CD4-positive, alpha-beta T cell treated with Interferon gamma for 1 hour (primary cell): ENCODE measurements at places on chromosomes 6 and 20.
A peak's percentile ranks its signal among the peaks of the same experiment; 100 is the strongest.

- DNase-seq = no peak
Observed at GRCh38 chr6:9420316-9421015, 985.1 kb upstream of the SLC35B3 start.

GRCh38 chr6:81759782-81760181, 7.3 kb upstream of the TENT5A start:
- no peak for DNase-seq

- DNase-seq = no peak
Observed at GRCh38 chr20:50281831-50282591, 91.4 kb downstream of the CEBPB start.

DNA sequence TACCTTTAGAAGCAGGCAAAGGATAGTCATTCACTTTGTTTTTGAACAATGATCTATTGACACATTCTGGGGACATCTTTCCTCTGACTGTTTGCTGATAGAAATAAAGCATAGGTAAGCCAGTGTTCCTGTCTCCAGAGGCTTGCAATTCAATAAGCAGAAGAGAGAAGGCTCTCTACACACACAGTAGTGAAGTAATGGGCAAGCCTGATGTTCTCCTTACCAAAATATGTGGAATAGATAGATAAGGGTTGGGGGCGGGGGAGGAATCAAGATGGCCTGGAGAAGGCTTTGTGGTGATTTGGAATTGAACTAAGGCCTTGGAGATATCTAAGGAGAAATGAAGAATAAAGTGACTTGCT, 27.3 kb downstream of the PAQR8 start:
- no peak for DNase-seq

DNA sequence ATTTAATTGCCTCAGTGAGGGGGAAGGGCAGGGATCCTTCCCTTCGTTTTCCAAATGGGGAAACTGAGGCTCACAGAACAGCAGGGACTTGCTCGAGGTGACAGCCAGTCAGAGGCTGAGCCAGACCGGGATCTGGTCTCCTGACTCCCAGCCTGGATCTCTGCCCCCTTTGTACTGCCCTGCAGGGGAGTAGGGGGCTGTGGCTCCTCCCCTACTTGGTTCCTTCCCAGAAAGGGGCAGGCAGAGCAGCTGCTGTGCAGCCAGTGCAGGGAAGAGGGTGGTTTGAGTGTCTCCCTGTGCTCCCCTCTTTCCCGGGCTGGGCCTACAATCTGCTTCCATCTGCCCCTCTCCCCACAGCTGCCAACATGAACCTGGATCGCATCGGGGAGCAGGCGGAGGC, 37.6 kb downstream of the UQCC2 start:
- no peak for DNase-seq

GRCh38 chr20:44206132-44206531, 4.4 kb downstream of the OSER1 start:
- DNase-seq = no peak

GRCh38 chr6:111469543-111469942, 13.5 kb downstream of the REV3L start:
- DNase-seq = no peak

DNA sequence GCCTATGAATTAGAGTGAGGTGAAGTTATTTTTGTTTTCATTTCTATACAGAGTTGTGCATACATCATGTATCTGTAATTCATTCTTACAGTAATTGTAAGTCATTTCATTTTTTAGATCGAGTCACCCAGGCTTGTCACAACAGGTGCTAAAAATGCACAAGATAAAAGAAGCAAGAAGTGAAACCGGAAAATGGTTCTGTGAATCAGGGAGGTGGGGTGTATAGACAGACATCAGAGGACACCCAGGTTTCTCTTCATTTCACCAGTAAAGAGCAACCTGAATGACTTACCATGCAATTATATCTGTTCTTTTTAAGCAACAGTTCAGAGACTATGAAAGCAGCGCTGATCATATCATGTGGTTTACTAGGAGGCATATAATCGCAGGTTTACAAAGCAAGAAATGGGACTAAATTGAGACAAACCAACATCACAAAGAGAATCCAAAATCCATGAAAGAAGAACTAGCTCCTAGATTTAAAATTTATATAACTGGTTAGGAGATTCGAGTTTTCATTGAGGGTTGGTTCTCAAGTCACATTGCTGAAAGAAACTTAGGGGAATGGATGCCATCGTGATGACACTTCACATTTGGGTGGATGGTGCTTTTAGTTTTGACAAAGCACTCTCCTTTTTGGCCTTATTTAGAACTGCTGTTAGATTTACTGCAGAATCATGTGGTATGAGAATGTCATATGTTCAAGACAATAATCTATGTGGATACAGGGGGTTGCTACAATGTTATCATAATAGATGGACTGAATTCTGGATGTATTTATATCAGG, 27.9 kb upstream of the TBC1D7 start:
- peak; percentile 13 for DNase-seq

DNA sequence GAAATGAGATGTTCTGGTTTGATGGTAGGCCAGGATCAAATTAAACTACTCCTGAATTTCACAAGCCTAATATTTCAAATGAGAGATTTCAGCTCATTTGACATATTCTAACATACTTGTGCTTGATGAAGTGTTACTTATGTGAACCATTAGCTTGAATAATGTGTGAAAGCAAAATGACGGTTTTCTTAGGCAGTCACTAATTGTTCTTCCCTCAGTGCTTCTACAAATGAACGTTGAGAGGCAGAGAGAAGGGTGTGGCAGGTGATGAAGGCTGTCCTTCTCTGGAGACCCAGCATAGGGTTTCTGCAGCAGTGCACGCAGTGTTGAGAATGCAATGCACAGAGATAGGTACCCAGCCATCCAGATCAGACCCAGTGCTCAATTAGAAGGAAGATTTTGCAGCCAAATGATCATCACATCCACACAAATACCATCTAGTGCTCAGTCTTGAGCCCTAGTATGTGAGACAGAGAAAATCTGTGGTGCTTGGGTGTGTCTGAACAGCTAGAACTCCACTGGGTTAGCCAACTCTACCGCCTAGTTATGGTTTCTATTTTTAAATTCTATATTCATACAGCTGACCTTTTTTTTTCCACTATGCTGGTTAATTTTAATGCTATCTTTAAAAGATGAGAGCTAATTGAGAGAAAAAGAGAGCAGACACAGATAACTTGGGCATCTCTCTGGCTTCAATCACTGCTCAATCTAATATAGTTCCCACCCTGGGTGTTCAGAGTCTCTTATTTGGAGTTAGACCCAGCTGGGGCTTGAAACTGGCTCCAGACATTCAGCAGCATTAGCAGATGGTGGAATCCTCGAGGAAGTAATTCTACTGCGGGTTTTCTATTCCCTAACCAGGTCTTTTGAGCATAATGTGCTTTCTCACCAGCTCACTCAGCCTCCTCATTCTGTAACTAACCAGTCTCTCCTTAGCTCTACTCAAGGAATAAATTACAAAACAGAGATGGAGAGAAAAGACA, 4.4 kb upstream of the MYLIP start:
- no peak for DNase-seq

DNA sequence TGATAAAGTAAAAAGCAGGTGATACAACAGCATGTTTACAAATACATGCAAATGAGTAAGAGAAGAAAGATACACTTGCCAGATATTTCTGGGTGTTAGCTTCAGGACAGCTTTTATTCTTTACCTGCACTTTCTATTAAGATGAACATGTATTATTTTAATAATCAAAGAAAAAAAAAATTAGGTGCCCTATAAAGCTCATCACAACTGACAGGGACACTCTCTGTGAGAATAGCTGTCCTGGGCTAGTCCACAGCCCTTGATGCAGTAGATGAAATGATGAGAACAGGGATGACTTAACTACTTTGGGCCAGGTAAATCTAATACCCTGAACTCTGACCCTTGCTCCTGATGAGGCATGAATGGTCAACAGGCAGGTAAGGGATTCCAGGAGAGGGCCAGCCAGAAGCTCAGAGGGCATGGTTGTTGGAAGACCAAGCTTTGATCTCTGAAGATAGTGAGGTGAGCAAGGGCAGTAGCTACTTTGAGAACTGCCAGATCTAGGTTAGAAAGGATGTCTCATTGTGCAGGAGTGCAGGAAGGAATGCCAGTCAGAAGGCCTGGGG, 15.6 kb downstream of the NSFL1C start:
- DNase-seq = no peak

DNA sequence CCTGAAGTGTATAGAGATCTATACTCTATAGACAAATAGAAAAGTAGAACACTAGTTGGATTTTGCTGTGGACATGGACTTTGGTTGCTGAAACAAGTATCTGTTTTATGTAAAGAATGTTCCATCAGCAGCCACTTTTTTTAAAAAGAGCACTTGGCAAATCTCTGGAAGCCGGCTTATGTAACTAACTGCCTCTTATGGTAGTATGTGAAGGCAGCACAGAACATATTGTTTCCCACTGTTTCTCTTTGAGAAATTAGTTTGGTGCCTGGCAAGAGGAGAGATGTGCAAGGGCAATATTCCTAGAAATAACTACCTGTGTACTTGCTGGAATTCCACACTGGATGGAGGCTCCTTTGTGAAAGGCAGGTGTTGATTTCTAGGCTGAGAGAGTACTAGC, 242.3 kb upstream of the PREP start:
- no peak for DNase-seq

- no peak for DNase-seq
Observed at GRCh38 chr20:24339210-24339641, 130.2 kb upstream of the SYNDIG1 start.

GRCh38 chr6:116763048-116763447, 2.5 kb downstream of the FAM162B start:
- DNase-seq = no peak

DNA sequence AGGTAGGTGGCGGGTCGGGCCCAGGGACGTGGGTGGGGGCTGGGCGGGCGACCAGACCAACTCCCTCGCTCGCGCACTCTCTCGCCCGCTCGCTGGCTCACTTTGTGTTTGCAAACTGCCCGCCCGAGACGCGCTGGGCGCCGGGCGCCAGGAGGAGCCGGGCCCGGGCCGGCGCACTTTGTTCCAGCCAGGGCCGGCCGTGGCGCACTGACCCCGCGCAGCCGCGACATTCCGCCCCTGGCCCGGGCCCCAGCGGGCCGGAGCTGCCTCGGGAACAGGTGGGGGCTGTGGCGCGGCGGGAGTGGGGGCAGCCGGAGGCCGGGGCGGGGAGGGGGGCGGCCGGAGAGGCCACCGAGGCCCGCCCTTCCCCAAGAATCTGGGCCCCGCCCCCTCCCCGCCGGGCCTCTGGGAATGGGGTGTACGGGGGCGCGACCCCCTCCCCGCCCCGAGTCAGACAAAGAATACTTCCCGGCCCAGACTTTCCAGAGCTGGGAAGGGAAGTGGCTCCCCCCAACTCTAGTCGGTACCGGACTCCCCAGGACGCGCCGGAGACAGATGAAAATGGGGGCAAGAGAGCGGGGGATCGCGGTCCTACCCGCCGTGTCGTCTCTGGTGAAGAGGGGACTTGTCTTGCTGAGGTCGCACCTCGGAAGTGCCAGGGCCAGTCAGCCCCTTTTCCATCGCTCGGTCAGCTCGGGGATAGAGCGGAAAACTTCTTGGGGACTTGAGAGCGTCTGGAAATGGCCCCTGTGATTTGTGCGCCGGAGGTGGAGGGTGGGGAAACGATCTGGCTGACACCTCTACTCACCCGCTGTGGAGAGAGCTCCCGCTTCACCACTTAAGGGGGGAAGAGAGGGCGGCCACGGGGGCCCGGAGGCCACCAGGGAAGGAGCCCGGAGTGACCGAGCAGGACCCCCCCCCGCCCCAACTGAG, 951 bp downstream of the FOXP4 start:
- no peak for DNase-seq

DNA sequence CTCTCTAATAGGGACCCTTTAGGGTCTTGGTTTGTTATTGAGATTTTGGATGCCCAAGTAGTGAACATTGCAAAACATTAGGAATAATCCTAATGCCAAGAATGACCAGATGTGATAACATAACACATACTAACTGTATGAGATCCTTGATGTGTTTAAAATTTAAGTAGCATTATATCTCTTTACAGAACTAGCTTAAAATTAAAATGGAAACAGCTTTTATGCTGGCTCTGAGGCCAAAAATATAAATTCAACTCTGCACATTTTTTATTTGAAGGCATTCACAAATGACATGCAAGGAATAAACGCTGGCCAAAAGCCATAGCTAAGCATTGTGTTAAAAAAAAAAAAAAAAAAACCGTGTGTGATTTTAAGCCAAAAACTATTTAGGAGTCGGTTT, 47.7 kb upstream of the TCF21 start:
- DNase-seq = no peak

DNA sequence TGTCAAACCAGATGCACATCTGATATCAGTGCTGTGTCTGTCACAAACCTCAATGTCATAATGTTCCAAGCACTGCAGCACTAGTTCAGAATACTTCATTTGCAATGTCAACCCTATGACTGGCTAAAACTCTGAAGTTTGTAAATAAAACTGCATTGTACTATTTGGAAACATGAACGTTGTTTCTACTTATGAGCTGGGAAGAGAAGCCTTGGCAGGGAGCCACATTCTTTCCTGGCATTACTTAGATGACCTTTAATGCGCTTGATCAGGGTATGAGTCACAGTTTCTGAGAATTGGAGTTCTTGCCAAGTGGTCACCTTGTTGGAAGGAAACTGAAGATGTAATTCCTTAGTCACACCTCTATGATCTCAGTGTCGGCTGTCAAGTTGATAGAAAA, 664.8 kb upstream of the MMS22L start:
- DNase-seq = no peak

DNA sequence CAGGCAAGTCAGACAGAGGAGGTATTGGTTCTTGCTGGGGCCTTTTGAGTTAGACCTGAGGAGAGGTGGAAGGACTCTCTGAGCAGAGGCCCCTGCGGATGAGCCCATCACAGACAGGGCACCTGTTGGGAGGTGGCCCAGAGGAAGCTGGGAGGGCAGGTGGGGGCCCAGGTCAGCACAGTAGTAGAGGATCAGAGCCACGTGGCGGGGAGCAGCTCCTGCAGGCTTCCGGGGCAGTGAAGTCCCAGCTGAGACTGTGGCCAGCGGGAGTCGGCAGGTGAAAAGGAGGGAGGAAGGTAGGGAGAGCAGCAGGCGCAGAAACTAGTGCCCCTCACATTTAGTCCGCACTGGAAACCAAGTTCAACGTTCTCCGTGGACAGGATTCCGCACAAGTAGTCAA, 61.8 kb downstream of the RSPH3 start:
- no peak for DNase-seq

DNA sequence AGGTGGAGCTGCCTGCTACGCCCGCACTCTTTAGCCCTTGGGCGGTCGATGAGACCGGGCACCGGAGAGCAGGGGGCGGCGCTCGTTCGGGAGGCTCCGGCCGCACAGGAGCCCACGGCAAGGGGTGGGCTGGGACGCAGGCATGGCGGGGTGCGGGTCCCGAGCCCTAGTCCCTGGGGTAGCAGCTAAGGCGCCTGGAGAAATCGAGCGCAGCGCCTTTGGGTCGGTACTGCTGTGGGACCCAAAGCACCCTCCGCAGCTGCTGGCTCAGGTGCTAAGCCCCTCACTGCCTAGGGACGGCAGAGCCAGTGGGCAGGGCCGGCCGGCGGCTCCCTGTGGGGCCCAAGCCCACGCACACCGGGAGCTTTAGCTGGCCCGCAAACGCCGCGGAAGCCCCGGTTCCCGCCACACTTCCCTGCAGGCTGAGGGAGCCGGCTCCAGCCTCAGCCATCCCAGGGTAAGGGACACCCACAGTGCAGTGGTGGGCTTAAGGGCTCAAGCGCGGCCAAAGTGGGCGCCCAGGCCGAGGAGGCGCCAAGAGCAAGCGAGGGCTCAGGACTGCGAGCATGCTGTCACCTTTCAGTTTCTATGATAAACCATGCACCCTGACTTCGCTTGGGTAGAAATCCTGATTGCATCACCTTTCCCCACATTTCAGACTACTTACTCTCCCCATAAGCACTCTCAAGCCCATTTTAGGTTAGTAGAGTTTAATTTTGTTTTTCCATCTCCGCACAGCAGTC, 52.0 kb downstream of the MYLIP start:
- DNase-seq = no peak

GRCh38 chr20:60254901-60255411, 296.7 kb downstream of the CDH26 start:
- no peak for DNase-seq
